ENCODE measurements at places on chromosomes 13 and 19.

- no peak for DNase-seq
Observed at GRCh38 chr13:94712812-94713560, 641 bp upstream of the SOX21 start.

GRCh38 chr19:3304871-3305423 is 61.4 kb upstream of the NFIC start:
- no peak for DNase-seq

DNA sequence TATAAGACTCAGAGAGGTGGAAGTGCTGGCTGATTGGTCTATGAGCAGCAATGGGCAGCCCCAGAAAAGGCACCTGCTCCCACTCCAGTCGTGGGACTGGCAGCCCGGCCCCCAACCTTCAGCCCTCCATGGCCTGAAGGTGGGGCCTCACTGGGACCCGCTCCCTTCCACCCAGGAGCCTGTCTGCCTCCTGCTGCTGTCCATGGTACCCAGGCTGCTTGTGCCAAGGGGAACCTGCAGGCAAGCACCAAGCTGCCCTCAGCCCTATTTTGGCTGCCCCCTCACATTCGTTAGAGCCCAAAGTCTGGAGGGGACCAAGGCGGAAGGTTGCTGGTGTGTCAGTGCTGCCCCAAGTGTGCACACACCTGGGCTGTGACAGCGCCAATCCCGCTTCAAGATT is 2304.9 kb downstream of the PCDH9 start:
- DNase-seq, result no peak

DNA sequence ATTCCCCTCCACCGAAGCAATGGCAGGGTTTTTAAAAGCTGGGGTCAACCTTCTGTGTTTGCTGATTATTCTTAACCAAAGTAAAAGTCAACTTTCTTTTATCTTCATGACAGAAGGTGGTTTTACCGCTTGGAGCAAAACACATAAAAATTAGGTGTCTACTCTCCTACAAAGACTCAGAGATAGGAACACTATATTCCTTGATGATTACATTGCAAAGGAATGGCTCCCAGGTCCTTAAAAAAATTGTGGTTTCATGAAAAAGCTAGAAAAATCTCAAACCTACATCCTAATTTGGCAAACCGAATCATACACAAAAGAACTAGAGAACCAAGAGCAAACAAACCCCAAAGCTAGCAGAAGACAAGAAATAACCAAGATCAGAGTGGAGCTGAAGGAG is 760.4 kb upstream of the PCDH20 start:
- no peak for DNase-seq

DNA sequence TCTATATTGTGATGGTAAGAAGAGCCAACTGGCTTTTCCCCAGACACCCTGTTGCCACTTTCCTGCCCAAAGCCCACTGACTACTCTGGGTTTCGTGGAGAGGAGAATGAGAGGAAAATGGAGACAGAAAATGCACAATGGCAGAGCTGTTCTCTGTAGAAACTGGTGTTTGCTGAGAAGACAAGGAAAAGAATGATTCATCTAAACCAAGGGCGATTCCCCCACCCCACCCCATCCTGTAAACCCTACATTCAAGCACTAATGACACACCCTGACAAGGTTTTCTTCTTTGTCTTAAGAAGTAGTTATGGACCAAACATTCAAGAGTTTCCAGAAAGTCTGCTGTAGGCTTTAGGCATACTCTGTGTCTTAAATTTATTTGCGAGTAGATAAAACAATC is 68.8 kb downstream of the DOCK9 start:
- DNase-seq, result no peak

DNA sequence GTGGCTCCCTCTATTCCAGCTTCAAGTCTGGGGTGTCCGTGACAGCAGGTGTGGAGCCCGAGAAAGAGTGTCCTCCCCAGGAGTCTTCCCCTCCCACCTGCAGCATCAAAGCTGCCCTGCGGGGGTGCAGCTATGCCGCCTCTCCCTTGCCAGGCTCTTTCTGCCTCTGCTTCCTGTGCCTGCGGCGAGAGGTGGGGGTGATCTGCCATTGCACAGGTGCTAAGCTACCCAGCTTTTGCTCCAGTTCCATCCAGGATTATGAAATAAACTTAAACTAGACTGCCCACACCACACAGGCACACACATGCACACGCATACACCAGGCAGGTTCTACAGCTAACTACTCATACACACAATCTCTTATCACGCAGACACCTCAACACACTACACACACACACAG is 104.7 kb upstream of the CLDN10 start:
- no peak for DNase-seq

DNA sequence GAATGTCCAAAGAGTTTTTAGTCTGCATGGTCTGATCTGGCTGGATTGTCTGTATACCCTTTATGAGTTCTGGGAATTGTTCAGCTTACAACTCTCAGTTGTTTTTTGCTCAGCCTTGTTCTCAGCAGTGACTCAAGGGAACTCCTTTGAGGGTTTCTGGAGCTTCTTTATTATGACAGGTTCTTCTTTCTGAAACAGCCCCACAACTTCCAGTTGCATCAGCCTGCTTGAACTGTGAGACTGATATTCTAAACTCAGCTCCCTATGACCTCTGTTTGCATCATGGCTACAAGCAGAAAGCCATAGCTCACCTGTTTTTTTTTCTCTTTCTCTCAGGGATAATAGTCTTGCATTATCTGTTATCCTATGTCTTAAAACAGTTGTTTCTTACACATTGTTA is 85.0 kb downstream of the TDRD3 start:
- no peak for DNase-seq

DNA sequence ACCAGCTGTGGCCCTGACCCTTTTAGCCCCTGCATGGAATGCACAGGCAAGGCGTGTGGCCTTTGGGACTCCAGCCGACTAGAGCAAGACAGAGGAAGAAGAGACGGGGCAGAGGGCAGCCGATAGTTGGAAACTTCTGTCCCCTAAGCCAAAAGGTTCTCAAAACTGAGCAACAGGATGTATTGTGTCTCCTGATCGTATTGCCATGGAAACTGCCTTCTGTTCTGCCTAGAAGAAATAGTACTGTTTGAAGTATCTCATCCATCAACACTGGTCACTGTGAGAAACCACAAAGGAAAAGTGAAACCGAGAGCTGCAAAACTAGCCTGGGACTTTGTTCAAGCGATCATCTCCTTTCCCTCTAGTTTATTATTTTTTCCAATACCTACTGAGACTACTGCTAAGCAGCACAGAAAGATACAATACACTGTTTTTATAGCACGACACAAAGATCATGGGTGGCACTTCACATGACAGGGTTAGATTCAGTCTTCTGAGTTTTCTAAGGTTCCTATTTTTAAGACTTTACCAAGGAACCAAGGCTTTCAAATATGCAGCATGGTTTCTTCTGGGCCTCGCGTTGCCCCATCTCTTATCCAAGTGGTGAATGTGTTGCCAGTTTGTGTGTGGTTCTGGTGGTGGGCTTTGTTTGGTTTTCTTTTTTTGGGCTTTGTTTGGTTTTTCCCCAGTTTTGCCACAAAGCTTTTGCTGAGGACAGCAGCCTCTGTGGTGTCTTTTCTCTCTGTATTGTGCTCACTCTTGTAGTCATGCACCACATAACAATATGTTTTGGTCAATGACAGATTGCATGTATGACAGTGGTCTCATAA is 49.3 kb upstream of the GPR183 start:
- no peak for DNase-seq

DNA sequence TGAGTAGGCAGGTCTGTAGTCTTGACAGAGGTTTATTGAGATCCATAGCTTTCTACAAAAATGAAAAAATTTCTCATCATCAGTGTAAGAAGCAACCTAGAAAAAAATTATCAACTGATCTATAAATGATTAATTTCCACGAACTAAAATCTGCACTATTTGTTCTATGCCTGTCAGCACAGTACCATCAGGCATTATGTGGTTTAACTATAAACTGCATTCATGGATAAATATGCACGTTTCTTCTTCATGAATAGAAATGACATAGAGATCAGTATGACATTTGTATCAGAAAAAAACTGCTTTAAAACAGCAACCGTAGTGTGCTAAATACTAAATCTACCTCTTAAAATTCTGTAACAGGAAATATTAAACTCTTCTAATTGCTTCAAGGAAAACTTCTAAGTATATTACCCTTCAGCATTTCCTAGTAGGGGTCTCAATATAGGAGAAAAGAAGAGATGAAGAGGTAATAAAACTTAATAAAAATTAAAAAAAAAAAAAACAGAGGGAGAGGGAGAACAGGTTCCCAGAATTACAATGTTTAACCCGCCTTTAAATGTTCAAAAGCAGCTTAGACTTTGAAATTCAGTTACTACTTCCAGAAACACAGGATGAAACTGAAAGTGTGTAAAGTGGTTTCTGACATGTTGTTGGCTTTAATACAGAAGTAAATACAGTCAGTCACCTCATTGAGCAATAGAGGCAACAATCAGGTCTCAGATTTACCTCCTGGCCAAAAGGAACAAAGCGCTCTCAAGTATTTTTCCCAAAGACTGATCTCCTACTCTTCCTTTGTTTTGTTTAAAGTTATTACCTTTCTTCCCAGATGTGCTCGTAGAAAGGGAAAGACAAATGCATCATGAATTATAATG is 144.4 kb downstream of the DIAPH3 start:
- no peak for DNase-seq

DNA sequence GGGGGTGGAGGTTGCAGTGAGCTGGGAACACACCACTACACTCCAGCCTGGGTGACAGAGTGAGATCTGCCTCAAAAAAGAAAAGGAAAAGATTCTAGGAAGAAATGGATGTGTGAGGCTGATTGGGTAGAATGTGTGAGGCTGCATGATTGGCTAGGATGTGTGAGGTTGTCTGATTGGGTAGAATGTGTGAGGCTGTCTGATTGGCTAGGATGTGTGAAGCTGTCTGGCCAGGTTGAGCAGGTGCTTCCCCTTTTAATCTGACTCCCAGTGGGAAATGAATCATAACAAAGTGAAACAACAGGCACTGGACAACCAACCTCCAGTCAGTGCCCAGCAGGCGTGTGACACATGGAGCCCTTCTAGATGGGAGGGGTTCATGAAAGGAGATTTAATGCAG is 14.7 kb downstream of the C13orf46 start:
- DNase-seq, result no peak

DNA sequence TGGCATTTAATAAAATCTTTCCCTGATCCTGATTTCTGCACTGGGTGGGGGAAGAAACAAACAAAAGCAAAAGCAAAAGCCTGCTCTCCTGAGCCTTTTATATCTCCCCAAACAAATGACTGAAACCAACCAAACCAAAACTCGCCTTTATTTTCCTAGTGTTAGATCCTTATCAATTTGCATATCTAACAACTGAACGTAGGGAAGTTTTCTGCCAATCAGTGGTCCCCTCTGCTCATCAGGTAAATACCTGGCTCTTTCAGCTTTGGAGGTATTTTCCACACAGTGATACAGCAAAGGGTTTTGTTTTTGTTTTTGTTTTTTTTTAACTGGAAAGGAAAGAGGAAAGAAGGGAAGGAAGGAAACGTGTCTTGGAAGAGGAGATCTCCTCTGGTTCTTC is 3.3 kb downstream of the AMER2 start:
- no peak for DNase-seq

- no peak for DNase-seq
Observed at GRCh38 chr13:28218679-28219078, 80.3 kb downstream of the PAN3 start.

DNA sequence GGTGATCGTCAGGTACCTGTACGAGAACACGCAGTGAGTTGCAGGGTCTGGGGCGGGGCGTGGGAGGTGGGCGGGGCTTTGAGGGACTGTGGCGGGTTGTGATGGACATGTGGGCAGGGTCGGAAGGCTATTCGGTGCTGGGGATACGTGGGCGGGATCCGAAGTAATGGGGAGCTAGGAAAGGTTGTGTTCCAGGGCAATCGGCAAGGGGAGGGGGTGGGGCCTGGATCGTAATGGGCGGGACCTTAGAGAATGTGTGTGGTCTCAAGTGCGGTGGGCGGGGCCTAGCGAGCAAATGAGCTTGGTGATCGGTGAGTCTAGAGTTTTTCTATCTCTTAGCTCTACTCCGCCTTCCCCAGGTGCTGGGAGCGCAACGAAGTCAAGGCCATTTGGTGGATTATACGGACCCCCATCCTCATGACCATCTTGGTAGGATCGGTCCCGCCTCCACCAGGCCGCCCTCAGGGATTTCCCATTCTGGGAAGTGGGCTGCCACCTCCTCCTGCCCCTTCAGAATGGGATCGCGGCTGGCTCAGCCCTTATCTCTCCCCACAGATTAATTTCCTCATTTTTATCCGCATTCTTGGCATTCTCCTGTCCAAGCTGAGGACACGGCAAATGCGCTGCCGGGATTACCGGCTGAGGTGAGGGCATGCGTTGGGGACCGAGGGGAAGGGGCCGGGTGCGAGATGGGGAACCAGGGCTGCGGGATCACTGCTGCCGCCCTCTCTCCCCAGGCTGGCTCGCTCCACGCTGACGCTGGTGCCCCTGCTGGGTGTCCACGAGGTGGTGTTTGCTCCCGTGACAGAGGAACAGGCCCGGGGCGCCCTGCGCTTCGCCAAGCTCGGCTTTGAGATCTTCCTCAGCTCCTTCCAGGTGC is 9.6 kb downstream of the GIPR start:
- DNase-seq, result no peak

- no peak for DNase-seq
Observed at GRCh38 chr19:36106991-36107390, 4.0 kb upstream of the OVOL3 start.

DNA sequence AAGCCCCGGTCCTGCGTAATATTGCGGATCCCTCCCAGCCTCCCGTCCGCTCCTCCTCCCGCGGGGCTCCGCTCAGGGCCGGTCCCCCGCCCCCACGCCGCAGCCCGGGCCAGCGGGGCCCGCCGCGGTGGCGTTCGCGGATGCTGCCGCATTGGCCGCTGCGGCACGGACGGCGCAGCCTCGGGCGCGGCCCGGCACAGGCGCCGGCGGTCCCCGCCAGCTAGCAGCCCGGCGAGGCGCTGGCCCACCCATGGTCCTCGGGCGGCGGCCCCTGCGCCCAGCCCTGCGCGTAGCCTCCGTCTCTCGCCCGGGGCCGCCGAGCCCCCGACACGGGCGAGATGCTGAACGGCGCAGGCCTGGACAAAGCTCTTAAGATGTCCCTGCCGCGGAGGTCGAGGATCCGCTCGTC is at the start of gene ATP8A2:
Gene ATP8A2, plus strand, starts transcription at position 100 of the 409 bp plus-strand sequence. Its CDS starts 239 bp downstream, at position 339.
- no peak for DNase-seq

- no peak for DNase-seq
Observed at GRCh38 chr13:51827254-51827653, 17.7 kb downstream of the TMEM272 start.

DNA sequence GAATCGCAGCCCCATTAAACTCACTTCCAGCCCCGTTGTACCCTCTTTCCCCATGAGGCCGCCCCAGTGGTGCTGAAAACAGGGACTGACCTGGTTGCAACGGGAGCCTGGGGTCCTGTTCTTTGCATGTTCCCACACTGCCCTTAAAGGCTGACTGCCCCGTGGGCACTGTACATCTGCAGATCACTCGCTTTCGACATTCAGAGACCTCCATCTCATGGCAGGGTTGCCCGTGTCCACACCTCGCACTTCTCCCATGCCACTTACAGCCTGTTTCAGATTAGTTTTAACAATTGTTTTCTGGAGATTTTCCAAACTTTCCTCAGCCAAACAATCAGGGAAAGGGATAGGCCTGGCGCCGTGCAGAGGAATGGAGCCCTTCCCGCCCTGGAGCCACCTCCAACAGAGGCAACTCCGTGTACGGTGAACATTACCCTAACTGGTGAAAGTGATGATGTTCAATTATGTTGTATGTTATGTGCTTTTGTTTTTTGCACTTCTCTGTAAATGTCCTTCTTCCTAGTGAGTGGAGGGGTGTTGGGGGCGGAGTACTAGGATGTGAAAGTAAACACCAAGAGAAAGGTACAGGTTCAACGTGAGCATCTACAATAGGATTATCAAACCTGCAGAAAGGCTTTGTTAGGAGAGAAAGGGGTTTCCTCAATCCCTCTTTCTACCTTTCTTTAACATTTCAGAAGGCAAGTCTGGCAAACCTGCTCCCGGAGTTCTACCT is 262.8 kb downstream of the FOXO1 start:
- no peak for DNase-seq

- no peak for DNase-seq
Observed at GRCh38 chr13:85405316-85405897, 393.8 kb downstream of the SLITRK6 start.
